Left ventricle myocardium inferior (tissue), 1 donor: ENCODE measurements at places on chromosomes 1 and 21. TPM values are rescaled to one million over a fixed set of nuclear protein-coding genes. Genes with fewer than 3 reads are reported as not detected.
A peak's percentile ranks its signal among the peaks of the same experiment; 100 is the strongest.

GRCh38 chr21:45472445-45473365 lies 67.7 kb downstream of the COL18A1 start:
- no peaks in the 10 kb centered on the region for H3K27me3 ChIP-seq
- H3K4me3 ChIP-seq: no peak overlapping the region
- no peak for DNase-seq
- H3K36me3 ChIP-seq: peaks cover 37% of the 10 kb centered on the region
- H3K27ac ChIP-seq: peak overlapping the region; percentile 84
- H3K4me1 ChIP-seq: peaks cover 50% of the 10 kb centered on the region

GRCh38 chr1:57881639-57882038 lies 457.8 kb upstream of the DAB1 start:
- H3K36me3 ChIP-seq: no peaks in the 10 kb centered on the region
- no peak overlapping the region for H3K4me3 ChIP-seq
- H3K4me1 ChIP-seq: no peaks in the 10 kb centered on the region

GRCh38 chr1:60762911-60763310 lies 319.4 kb upstream of the NFIA start:
- no peaks in the 10 kb centered on the region for H3K27me3 ChIP-seq
- peaks cover 27% of the 10 kb centered on the region for H3K4me1 ChIP-seq
- H3K4me3 ChIP-seq: no peak overlapping the region
- no peaks in the 10 kb centered on the region for H3K36me3 ChIP-seq
- no peak for DNase-seq

- no peaks in the 10 kb centered on the region for H3K36me3 ChIP-seq
- no peak overlapping the region for H3K4me3 ChIP-seq
- DNase-seq: no peak
- H3K4me1 ChIP-seq: peaks cover 60% of the 10 kb centered on the region
- no peaks in the 10 kb centered on the region for H3K27me3 ChIP-seq
- H3K27ac ChIP-seq: peak overlapping the region; percentile 76
Observed at GRCh38 chr1:219188331-219188803, 14.7 kb downstream of the LYPLAL1 start.

- no peaks in the 10 kb centered on the region for H3K36me3 ChIP-seq
- no peak overlapping the region for H3K27ac ChIP-seq
- H3K27me3 ChIP-seq: peaks cover 17% of the 10 kb centered on the region
- peaks cover 9% of the 10 kb centered on the region for H3K4me1 ChIP-seq
Observed at GRCh38 chr1:223203034-223203408, 60.0 kb upstream of the TLR5 start.

DNA sequence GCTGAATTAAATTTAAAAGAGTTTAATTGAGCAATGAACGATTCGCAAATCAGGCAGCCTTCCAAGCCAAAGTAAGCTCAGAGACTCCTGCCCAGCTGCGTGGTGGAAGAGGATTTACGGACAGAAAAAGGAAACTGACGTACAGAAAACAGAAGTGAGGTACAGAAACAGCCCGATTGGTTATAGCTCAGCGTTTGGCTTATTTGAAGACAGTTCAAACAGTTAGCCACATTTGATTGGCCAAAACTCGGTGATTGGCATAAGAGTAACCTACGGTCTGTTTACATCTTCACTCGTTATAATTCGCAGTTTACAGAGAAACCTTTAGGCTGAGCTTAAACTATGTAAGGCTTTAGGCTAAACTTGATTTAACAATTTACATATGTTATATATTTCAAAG lies 46.9 kb downstream of the CR1L start:
- H3K27me3 ChIP-seq: peaks cover 20% of the 10 kb centered on the region
- no peaks in the 10 kb centered on the region for H3K4me1 ChIP-seq
- no peak overlapping the region for H3K27ac ChIP-seq
- DNase-seq: no peak
- H3K4me3 ChIP-seq: no peak overlapping the region

GRCh38 chr1:47901001-47901575 lies 96.1 kb downstream of the TRABD2B start:
- H3K4me1 ChIP-seq: peaks cover 8% of the 10 kb centered on the region
- no peak overlapping the region for H3K27ac ChIP-seq
- DNase-seq: no peak
- H3K4me3 ChIP-seq: no peak overlapping the region

GRCh38 chr1:211621447-211622198 lies 42.7 kb upstream of the SLC30A1 start:
- no peaks in the 10 kb centered on the region for H3K27me3 ChIP-seq
- peaks cover 11% of the 10 kb centered on the region for H3K4me1 ChIP-seq
- no peak overlapping the region for H3K27ac ChIP-seq
- no peak overlapping the region for H3K4me3 ChIP-seq

DNA sequence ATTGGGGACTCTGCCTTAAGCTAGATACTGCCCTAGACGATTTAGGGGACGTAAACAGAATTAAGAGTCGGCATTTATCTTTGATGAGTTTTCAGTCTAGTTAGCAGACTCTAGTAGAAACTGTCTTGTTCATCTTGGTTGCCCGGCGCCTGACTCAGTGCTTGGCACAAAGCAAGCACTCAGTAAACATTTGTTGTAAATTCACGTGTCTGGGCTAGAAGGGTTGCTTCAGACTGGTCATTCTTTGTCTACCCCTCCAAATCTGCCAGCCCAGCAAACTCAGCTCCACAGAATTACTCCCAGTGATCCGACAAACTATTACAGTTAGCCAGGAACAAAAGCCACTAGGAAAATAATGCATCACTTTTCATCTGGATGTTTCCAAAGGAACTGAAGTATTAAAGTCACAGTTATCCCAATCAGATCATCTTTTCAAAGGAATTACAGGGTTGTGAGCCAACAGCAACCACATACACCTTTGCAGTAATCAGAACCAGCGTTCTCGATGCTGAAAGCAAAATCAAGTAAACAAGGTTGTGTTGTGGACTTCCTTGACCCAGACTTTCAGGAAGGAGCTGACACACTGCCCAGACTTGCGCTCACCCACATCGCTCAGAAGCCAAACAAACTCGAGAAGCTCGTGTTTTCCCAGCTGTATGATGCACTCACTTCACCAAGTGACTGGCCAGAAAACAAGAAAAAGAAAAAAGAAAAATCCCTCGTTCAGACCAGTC lies 66.5 kb upstream of the GADD45A start:
- H3K27ac ChIP-seq: peak overlapping the region; percentile 57
- no peaks in the 10 kb centered on the region for H3K27me3 ChIP-seq
- DNase-seq: no peak
- peak overlapping the region; percentile 24 for H3K4me3 ChIP-seq
- no peaks in the 10 kb centered on the region for H3K36me3 ChIP-seq
- peaks cover 14% of the 10 kb centered on the region for H3K4me1 ChIP-seq

DNA sequence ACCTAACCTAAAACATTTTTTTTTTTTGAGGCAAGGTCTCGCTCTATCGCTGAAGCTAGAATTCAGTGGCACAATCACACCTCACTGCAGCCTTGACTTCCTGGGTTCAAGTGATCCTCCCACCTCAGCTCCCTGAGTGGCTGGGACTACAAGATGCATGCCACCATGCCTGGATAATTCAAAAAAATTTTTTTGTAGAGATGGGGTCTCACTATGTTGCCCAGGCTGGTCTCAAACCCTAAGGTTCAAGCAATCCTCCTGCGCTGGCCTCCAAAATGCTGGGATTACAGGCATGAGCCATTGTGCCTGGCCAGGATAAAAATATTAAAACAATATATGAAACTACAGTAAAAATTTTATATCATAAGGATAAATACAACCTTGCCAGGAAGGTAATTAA lies 4.9 kb downstream of the LIX1L start:
- no peak overlapping the region for H3K4me3 ChIP-seq
- no peak for DNase-seq
- peaks cover 11% of the 10 kb centered on the region for H3K36me3 ChIP-seq
- no peak overlapping the region for H3K27ac ChIP-seq
- no peaks in the 10 kb centered on the region for H3K27me3 ChIP-seq

DNA sequence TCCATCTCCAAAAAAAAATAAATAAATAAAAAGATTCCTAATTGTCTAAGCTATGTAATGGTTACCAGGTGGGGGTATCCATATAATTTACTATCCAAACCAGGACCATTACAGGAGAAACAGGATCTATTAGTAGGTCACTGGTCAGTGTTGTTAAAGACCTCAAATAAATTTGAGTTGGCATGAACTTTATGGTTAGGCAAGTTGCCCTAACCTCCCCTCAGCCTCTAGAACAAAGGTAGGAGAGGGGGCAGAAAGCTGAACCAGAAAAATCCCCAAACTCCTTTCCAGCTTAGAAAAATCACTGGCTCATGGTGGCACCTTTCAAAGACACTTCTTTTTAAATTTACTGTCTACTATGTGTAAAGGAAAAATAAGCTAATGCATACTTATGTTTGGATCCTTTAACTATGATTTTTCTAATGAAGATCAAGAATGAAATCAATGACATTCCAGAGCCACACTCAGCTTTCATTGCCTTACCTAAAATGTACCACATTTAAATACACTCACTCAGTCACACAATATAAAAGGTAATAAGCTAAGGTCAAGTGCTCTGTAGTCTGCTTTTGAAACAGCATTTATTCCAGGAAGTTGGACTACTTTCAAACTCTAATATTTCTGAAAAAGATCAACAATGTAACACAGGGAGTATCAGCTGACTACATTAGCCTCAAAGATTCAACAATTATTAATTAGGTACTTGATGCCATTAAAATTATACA lies 13.8 kb downstream of the EIF4G3 start:
- no peak overlapping the region for H3K4me3 ChIP-seq
- no peak overlapping the region for H3K27ac ChIP-seq
- peaks cover 26% of the 10 kb centered on the region for H3K4me1 ChIP-seq
- no peak for DNase-seq
- H3K27me3 ChIP-seq: no peaks in the 10 kb centered on the region

- H3K4me3 ChIP-seq: no peak overlapping the region
- peaks cover 13% of the 10 kb centered on the region for H3K27me3 ChIP-seq
- no peaks in the 10 kb centered on the region for H3K4me1 ChIP-seq
- no peak for DNase-seq
Observed at GRCh38 chr1:16418823-16419425, 18.3 kb downstream of the SPATA21 start.

DNA sequence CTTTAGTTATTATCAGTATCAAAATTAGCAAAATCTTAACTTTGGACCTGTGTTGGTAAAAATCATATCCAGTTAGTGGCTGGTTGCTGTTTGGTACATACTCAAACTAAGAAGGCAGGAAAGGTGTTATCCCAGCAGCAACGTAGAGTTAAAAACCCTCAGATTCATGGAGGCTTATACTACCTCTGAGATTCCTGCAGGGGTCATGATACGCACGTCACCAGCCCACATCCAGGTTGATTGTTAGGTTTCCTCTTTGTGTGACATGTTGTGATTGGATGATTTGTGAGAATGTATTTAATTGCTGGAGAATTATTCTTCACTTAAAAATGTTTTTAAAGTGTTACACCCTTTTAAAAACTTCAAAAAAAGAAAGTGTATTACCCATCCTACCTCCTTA lies 423.3 kb upstream of the ADGRL2 start:
- no peaks in the 10 kb centered on the region for H3K27me3 ChIP-seq
- peaks cover 6% of the 10 kb centered on the region for H3K4me1 ChIP-seq
- no peak for DNase-seq
- no peaks in the 10 kb centered on the region for H3K36me3 ChIP-seq

- no peaks in the 10 kb centered on the region for H3K4me1 ChIP-seq
- no peak for DNase-seq
- H3K27me3 ChIP-seq: peaks cover 10% of the 10 kb centered on the region
- H3K36me3 ChIP-seq: no peaks in the 10 kb centered on the region
Observed at GRCh38 chr1:224828691-224829090, 100.8 kb upstream of the DNAH14 start.

DNA sequence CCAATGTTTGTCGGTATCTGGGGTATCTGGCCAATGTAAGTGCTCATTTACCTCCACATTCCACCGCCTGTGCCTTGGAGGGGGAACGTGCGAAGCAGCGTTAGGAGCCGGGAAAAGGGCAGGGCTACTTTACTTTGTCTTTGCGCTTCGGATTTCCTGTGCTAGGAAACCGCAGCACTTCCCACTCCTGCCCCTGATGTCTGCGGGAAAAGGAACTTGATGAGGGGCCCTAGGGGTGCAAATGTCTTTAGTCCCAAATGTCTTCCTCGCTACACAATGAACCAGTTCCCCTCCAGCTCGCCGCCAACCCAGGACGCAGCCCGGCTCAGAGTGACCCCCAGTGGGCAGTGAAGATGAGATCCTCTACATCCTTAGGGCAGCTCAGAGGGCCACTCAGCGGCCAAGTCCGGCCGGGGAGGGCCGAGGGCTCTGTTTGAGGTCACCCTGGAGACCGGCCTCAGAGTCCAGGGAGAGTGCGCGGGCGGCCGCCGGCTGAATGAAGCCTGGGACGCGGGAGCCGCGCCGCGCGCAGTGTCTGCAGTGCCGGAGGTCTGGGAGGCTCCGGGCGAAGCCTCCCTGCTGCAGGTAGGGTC lies at the start of gene DYNLT5:
DYNLT5 (plus strand) TSS at position 460 of the 593 bp plus-strand sequence. CDS start 2,200 bp downstream, outside the sequence.
- H3K4me1 ChIP-seq: peaks cover 21% of the 10 kb centered on the region
- peak within 1 kb of the TSS; percentile 67 for H3K4me3 ChIP-seq
- H3K27me3 ChIP-seq: peaks cover 19% of the 10 kb centered on the region
- peak; percentile 61 for DNase-seq

- DNase-seq: no peak
- H3K27ac ChIP-seq: no peak overlapping the region
- H3K27me3 ChIP-seq: no peaks in the 10 kb centered on the region
- no peak overlapping the region for H3K4me3 ChIP-seq
- H3K4me1 ChIP-seq: peaks cover 10% of the 10 kb centered on the region
Observed at GRCh38 chr1:42430286-42431135, 25.3 kb downstream of the ZMYND12 start.

DNA sequence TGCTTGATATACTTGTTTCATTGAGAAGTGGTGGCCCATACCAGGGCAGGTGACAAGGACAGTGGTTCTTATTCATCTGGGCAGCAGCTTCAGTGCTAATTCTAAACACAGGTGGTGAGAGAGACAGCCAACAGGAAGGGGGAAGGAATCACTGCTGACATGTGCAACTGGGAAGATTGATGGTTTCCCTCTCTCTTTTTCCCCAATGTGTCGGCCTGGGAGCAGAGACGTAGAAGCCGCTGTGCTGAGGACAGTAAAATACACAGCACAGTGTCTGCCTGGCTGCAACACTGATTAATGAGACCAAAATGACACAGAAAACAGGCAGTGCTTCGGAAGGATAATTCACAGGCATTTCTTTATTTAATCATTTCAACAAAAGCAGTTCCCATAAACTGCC lies 48.8 kb downstream of the WARS2 start:
- H3K4me1 ChIP-seq: peaks cover 15% of the 10 kb centered on the region
- no peaks in the 10 kb centered on the region for H3K27me3 ChIP-seq
- no peak overlapping the region for H3K4me3 ChIP-seq
- DNase-seq: no peak

GRCh38 chr1:212101735-212102134 lies 66.2 kb downstream of the DTL start:
- no peak overlapping the region for H3K27ac ChIP-seq
- no peaks in the 10 kb centered on the region for H3K27me3 ChIP-seq
- DNase-seq: no peak
- H3K36me3 ChIP-seq: no peaks in the 10 kb centered on the region
- H3K4me3 ChIP-seq: no peak overlapping the region

The SPRR2B gene
- total RNA-seq: not detected

The CLDN19 gene
- not detected for total RNA-seq

The CRB1 gene
- total RNA-seq: 0.05 TPM

The S100A3 gene
- total RNA-seq: 0.36 TPM

The GRIK3 gene
- 0.55 TPM for total RNA-seq

The IL20 gene
- not detected for total RNA-seq

The ARHGEF16 gene
- 0.52 TPM for total RNA-seq

The ZNHIT6 gene
- total RNA-seq: 8.7 TPM

The IVL gene
- not detected for total RNA-seq

The SLC44A5 gene
- 0.58 TPM for total RNA-seq

The FCGR2B gene
- 9.7 TPM for total RNA-seq

The C8B gene
- not detected for total RNA-seq

The FOXD2 gene
- total RNA-seq: not detected
